ENCODE measurements at places on chromosomes 6 and 20.
A peak's percentile ranks its signal among the peaks of the same experiment; 100 is the strongest.

DNA sequence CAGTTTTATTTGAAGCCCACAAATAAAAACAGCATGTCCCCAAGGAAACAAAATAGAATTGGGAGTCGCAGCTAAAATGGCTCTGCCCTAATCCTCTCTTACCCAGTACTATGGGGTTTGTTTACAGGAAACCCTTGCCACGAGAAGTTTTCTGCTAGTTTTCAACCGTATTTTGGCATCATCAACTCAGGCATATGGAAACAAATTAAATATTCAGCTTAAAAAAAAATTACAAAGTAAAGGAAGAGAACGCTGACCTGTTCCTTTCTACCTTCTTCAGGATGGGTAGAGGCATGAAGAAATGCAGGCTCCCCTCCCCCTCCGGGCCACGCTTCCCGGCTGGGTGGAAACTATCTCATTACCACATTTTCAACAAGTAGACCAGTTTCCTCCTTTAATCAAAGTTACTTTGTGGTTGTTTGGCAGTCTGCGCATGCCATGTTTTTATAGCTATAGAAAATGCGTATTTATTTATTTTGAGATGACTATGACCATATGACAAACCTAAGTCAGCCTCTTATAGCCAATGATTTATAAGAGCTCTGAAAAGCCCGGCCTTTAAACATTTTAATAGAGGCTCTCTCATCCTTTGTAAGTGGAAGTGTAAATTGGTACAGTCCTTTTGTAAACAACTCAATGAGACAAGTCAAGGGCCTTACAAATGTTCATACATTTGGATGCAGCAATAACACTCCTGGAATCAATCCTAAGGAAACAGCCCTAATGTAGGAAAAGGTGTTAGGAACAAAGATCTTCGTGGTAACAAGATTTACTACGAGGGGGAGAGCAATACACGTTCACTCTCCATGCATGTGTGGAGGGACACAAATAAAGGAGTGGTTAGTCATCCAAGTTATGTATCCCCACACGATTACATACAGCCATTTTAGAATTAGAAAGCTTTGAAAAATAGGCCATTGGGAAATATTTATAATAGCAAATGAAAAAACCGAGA, 16.1 kb upstream of the ZNF217 start:
- DNase-seq: peak; percentile 66

DNA sequence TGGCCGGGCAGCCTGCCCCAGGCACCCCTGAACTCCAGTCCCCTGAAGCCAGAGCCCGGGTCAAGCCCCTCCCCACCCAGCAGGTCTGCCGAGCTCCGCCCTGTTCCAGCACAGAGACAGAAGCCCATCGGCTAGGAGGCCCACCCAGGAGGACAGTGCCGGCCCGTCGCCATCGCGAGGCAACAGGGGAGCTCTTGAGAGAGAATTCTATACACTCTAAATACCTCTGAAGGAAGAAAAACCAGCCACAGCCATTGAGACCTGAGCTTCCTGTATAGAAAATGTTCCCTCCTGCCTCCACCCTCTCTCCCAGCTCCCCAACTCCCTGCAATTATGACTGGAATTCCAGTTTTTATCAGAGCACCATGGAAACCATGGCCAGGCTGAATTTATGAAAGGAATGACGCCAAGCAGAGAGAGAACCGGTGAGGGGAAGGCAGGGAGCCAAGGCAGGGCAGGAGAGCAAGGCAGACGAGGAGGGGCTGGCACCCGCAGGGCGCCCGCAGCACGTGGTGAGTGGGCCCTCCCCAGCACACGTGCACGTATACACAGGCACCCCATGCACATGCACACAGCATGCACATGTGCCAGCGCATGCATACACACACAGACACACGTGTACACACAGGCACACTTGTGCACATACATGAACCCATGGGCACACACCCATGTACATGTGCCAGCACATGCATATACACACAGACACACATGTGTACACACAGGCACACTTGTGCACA, 27.6 kb upstream of the MRGBP start:
- DNase-seq: peak; percentile 49

GRCh38 chr6:4873928-4874327, 97.7 kb downstream of the CDYL start:
- DNase-seq: no peak

DNA sequence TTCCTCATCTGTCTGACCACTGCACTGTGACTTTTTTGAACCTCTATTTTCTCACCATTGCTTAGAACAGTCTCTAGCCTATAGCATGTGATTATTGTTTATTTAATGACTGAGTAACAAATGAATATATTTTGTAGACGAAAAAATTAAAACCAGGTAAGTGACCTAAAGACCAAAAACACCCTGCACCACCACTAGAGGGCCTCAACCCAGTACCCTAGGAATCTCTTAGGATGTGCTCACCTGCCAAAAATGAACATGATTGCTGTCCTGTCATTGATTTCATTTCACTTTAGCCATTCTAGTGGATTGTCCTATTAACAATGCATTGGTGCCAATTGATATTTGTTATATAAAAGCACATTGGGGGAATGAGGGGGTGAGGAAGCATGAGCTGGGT, 199.1 kb downstream of the COL9A1 start:
- DNase-seq: peak; percentile 47

DNA sequence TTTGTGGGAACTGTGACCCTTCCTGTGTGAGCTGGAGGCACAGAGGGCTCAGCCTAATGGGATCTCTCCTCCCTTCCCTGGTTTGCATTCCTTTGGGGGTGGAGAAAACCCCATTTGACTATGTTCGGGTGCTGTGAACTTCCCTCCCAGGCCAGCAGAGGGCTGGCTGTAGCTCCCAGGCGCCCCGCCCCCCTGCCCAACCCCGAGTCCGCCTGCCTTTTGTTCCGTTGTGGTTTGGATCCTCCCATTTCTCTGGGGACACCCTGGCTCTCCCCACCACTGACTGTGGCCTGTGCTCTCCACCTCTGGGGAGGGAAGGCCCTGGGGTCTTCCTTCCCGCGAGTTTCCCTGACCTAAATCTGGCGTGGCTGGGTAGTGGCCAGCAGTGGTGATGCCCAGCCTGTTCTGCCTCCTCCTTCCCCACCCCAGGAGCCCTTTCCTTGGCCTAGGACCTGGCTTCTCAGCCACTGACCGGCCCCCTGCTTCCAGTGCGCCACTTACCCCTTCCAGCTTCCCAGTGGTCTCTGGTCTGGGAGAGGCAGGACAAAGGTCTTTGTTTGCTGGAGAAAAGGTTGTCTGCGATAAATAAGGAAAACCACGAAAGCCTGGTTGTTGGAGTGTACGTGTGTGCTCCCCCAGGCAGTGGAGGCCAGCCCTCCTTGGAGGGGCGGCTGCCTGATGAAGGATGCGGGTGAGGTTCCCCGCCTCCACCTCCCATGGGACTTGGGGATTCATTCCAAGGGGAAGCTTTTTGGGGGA, 4.9 kb downstream of the VEGFA start:
- DNase-seq: peak; percentile 96

DNA sequence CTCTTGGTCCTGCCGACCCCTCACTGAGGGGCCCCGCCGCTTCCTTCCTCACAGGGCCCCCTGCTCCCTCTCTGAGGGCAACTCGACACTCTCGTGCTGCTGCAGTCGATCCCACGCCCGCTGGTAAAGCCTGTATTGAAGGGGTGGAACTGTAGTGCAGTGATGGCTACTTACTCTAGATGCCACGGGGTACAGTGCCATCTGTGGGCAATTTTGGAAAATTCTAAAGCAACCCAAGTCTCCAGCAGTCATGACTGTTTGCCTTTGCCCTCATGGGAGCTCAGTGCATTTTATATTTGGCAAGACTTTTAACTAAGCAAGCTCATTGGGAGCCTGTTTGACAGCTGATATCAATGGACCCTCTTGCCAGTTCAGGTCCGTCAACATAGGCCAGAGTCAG, 6.5 kb upstream of the C6orf136 start:
- no peak for DNase-seq

DNA sequence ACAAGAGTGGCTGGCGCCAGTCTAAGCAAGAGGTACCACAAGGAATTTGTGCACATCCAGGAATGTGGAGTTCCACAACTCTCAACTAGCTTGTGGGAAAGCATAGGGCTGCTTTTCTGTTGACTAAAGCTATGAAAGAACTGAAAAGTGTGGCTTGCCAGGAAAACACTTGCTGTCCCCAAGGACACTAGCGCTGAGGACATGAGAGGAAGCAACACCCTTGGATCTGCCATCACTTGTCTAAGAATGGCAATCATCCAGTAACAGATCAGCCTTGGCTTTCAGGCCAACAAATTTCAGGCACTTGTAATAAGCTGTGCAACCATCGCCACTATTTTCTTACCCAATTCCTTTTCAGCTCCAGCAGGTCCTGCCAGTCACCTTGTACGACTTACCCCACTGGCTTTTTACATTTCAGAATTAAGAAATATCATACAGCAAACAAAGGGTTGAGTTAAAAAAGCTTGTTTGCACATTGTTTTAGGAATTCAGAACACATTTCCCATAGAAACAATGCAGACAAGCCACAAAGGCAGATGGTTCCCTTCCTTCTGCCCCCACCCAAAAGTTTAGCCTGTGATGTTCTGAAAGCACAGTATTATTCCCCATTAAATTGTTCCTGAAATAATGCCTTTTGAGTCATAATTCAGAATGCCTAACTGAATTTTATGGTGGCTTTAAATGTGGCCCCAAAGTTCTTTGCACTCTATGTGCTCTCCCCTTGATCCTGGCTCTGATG, 57.9 kb upstream of the SSTR4 start:
- DNase-seq: no peak

DNA sequence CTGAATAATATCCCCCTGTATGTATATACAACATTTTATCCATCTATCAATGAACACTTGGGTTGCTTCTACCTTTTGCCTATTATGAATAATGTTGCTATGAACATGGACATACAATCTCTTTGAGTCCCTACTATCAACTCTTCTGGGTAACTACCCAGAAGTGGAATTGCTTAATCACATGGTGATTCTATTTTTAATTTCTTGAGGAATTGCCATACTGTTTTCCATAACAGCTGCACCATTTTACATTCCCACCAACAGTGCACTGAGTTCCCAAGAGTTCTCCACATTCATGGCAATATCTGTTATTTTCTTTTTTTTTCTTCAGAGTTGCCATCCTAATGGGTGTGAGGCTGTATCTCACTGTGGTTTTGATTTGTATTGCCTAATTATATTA, 88.3 kb downstream of the ZHX3 start:
- DNase-seq: no peak

DNA sequence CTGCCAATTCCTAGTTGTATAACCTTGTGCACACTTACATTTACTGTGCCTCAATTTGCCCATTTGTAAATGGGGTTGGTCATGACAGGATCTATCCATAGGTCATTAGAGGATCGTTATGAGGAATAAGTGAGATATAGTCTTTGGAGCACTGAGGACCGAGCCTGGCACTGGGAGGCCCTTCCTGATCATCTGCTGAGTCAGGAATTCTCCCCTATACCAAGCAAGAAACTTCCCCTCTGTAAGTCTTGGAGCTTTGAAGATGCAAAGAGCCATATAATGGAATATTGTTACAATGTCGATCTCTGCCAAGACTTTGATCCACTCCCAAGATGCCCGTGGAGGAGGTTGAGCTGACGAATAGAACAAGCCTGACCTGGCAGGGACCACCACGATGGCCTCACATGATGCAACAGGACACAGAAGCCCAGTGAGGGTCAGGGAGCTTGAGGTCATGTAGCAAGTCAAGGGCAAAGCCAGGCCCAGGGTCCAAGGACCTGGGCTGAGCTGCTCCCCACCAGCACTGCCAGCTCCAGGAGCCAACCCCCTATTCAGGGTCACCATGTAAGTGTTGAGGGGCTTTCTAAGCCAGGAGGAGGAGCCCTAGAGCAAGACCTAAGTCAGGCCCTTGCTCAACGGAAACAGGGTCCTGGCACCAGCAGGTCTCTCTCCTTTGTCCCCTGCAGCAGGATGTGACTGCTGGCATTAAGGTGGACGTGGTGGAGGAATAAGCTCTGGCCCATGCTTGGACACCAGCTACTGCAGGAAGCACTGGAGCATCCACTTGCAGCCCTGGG, 16.7 kb downstream of the PDRG1 start:
- DNase-seq: peak; percentile 94

DNA sequence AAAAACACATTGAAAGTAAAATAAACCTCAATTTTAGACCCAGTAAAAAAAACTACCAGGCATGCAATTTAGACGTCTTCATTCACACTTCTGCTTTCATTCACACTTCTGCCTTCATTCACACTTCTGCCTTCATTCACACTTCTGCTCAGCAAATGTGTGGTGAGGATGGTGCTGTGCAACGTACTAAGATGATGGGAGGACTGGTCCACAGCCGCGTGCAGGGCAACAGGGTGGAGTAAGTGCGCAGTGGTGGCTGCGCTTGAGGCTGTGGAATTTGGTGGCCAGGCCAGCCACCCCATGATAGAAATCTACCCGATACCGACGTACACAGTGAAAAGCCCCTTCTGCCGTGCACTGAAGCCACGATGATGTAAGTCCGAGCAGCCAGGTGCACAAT, 114.3 kb upstream of the CD93 start:
- no peak for DNase-seq

GRCh38 chr6:99099243-99099642, 151.5 kb upstream of the FBXL4 start:
- no peak for DNase-seq

DNA sequence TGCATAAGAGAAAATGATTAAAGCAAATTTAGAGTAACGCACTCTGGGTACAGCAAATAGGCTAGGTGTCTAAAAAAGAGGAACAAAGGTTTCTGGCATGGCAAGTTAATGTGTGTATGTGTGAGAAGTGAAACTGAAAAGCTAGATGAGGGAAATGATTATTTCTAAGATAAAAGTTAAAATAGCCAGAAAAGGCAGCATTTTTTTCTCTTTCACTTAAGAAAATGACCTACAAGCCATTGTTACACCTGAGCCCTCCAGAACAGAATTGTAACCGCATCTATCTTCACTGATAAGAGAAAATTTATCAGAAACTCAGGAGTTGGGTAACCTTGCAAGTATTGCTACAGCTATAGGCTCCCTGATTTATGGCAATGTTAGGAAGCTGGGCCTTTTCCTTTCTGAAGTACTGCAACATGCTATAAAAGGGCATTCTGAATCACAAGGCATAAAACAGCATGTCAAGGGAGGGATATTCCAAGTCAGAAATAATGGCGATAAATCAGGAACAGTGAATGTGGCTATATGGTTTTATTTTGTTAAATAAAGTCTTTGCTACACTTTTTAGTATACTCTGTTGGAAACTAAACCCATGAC, 395.3 kb downstream of the TBC1D32 start:
- DNase-seq: no peak

- no peak for DNase-seq
These were observed 90.4 kb downstream of the CEP162 start for GRCh38 chr6:84137051-84137375.

- DNase-seq: no peak
These were observed 131.0 kb downstream of the DOK5 start for GRCh38 chr20:54606380-54606779.

DNA sequence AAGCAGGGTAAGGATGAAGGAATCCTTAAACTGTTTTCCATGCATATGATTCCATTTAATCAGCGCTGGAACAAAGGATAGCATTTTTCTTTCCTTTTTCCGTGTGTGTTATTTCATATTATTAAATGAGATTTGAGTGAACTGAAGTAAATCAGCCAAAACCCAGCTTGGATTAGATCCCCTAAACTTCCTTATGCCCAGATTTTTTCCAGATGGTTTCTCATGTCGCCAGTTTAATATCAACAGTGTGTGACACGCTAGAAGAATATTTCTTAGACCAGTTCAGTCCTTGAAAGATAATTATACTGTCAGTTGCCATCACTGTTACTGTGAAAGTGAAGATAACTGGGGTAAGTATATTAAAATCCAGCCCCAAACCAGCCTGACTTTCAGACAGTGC, 1009.4 kb downstream of the KIF16B start:
- DNase-seq: no peak

Data from GM23338 (cell line).